Osteocyte (in vitro differentiated cells): ENCODE measurements at places on chromosomes 5 and 9.

DNA sequence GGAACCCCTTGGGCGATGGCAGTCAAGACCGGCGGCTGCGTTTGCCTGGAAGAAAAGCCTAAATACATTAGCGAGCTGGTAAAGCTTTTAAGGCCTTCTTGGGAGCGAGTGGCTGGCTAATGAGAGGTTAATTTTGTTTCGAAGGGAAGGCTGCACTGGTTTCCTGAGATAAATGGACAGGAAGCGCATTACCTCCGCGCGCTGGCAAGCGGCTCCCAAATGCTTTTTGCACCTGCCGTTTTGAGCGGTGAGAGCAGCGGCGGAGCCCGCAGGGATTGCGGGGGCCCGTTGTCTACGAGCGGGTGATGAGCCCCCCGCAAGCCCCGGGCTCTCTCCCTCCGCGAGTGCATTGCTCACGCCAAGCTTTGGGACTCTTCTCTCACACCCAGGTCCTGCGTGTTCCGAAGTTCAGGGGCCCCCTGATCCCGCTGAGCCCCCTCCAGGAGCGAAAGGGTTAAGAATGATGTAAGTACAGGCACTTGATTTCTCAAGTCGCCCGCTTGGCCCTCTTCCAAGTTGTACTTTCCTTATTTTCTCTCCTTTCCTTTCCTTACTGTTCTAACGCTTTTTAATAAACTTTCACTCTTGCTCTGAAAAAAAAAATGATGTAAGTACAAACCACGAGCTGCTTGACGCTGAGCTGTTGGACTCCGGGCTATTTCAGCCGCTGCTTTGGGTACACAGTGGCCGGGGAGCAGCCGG, 3.1 kb upstream of the RGMB start:
- no peak for DNase-seq

GRCh38 chr5:66597183-66597757, 1.1 kb downstream of the MAST4 start:
- DNase-seq, result no peak

DNA sequence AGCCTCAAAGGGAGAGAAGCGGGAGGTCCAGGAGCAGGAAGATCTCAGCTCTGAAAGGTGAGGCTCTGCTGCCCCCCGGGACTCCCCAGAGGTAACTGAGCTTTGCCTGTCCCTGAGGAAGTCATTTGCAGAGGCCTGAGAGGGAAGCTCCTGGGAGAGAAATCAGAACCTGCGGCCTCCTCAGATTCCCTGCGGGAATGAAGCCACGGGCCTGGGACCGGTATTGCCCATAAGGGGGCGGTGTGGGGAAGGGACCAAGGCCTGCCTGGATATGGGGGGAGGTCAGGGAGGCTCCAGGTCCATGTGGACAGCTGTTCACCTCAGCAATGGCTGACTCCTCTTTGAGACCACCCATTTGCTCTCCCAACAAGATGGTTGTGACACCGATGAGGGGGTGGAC, 1.3 kb downstream of the SPATA31E1 start:
- DNase-seq, result no peak

GRCh38 chr9:16484744-16485143, 385.7 kb downstream of the BNC2 start:
- no peak for DNase-seq

- DNase-seq, result no peak
These were observed 432 bp downstream of the HSPA9 start for GRCh38 chr5:138574744-138575193.

DNA sequence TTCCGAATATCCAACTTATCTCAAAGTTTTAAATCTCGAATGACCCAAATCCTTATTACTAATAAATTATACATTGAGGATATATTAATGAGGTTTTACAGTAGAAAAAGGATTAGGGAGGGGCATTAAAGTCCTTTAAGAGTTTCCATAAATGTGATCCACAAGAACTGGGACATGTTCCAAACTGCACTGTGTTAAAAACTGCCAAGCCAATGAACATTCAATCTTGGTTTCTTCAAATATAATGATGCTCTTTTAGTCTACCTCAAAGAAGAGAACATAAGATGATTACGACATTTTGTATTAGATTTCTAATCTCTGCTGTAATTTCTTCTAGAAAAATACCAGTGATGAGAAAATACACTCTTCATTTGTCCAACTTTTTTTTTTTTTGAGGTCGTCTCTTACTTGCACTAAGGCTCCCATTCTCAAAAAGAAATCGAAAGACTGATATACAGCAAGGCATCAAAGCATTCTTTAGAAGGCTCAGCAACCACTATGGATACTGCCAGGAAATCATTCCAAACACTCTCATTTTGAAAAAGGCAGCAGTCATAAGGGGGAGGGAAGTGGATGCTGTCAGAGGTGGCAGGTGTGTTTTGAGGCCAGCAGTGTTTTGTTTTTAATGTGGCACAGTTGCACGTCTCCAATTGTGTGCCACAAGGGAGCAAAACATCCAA, 1.7 kb downstream of the PTAR1 start:
- no peak for DNase-seq

DNA sequence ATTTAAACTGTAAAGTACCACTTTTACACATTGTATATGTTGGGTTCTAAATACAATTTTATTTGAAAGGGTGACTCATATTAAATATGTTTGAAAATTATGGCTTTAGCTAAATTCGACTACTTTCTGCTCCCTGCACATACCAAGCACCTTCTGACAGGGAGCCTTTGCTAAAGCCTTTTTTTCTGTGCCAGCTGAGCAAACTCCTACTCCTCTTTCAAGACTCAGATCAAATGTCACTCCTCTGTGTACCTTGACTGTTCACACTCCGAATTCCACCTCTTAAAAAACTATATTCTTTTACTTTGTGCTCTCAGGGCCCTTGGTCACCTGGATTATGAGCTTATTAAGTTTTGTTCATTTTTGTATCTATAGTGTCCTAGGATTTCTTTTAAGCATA, 6.5 kb upstream of the OXCT1 start:
- DNase-seq, result no peak

DNA sequence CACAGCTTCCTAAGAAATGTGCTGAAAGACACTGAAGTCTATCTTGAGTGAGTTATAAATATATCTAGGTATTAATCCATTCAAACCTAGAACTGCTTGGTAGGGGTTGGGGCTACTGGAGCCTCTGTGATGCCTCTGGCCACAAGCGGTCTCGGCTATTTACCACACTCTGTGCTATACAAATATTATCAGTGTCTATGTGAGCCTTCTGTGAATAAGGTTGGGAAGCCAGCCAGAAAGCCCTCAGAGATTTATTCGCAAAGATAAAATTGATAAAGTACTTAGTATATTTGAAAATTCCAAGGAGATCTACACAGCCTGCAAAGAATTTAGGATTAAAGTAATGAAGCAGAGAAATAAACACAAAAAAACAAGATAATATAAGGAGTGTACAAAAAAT, 41.4 kb downstream of the LIFR start:
- no peak for DNase-seq

DNA sequence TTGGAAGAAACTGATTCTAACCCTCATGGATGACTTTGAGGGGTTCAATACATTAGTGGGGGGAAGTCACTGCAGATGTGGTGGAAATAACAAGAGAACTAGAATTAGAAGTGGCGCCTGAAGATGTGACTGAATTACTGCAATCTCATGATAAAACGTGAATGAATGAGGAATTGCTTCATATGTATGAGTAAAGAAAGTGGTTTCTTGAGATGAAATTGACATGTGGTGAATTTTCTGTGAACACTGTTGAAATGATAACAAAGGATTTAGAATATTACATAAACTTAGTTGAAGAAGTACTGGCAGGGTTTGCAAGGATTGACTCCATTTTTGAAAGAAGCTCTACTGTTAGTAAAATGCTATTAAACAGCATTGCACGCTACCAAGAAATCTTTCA, 113.0 kb downstream of the UGCG start:
- DNase-seq, result no peak

DNA sequence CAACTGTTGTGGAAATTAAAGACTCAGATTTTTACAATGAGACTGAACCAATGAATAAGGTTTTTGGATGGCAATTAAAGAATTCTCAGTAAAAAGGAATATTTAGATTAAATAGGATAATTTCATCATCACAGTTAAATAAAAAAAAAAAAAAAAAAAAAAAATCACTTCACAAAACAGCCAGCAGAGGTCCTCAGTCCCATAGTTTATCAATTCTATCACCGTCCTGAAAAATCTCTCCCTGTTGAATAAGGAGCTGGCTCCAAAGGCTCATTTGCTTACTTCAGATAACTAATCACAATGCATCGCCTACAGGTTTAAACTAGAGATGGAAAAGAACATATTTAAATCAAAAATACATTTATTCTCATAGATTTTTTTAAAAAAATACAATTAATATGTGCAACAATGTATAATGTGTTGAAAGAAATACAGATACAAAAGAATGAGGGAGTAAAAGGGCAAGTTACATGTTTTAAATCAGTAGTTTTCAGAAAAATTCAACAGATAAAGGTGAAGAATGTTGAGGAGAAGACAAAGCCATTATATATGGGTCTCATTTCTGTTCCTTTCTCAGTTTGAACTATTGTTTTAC, 175.8 kb upstream of the CHD1 start:
- DNase-seq, result no peak

DNA sequence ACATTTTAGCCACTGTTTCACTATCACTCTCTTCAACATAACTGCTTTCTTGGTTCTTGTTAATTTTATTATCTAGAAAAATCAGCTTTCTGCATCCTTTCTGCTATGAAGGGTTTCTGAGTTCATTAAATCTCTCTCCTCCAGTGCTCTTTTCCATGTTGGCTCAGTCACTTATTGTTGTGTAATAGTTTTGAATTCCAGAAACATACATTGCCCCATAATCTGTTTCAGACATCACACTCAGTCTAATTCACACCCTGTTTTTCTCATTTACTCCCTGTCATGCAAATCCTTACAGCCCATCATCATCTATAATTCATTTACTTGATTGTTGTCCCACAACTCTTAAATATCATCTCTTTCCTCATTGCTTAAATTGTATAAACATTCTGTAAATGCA, 176.1 kb upstream of the CDH12 start:
- DNase-seq, result no peak

DNA sequence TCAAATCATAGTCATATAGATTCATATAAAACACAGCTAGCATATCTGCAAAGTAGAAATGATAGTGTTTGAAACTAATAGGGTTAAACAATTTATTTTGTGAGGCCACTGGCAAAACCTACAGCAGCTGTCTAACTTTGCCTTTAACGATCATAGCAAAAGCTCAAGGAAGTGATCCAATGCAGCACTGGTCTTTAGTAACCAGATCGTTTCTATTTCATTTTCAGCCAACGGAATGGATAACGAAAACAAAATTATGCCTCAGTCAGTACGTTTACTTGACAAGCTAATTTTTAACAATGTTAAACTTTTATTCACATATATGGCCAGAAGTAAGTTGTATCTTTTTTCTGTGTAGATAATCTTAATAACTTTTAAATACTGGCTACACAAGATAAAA, 17.7 kb downstream of the MLLT3 start:
- no peak for DNase-seq

DNA sequence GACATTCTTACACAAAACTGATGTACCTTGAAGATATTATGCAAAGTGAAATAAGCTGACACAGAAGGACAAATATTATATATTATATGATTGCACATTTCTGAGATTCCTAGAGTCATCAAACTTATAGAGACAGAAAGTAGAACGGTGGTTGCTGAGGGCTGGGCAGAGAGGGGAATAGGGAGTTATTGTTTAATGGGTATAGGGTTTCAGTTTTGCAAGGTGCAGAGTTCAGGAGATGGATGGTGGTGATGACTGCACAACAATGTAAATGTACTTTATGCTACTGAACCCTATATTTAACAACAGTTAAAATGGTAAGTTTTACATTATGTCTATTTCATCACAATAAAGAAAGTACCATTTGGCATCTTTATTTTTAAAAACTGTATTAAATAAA, 315.8 kb upstream of the POU5F2 start:
- no peak for DNase-seq

DNA sequence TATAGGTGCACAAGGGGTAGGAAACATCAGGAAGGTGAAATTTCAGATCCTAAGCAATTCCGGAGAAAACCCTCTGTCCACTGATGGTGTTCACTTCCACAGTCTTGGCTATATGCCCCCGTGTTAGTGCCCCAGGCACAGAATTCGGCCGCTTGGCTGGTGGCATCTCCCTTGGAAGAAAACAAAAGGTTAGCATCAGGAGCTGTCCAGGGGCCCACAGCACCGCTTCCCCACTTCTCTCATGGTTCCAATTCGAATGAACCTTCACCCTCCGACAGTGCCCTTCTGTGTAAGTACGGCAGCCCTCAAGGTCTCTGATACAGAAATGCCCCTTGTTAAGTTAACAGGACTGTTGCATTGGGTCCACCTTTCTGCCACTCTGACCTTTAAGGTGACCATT, 409.0 kb downstream of the GADD45G start:
- no peak for DNase-seq

DNA sequence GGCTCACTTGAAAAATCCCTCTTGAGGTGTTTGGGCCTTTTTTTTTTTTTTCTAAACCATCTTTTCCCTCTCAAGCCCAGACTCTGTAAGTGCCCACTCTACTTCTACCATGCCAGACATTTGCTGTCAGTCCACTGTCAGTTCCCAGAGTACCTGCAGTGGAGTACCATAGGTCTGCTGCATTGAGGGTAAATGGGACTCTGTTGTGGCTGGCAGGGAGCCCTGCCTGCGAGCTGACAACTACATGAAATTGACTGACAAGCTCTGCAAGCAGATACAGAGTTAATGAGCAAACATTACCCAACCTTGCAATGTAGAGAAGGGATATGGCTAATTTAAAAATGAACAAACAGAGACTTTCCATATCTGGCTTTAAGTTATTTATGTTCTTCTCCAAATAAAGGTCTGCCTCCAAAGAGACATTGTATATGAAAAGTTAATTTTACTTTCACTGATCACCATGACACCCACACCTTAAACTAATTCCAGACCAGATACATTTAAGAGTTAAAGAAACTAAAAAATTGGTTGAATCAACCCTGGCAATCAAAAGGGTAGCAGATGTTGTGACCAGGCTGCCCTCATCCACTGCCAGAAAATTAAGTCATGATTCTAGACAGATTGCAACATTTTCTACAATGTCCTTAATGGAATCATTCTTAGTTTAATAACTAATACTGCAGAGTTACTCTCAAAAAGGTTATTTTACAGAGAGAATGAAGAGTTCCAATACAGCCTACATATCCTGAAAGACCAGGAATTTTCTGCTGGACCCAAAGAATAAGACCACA, 100.4 kb upstream of the PAM start:
- DNase-seq, result no peak

- no peak for DNase-seq
These were observed 1175.5 kb downstream of the DTWD2 start for GRCh38 chr5:117812861-117813260.

DNA sequence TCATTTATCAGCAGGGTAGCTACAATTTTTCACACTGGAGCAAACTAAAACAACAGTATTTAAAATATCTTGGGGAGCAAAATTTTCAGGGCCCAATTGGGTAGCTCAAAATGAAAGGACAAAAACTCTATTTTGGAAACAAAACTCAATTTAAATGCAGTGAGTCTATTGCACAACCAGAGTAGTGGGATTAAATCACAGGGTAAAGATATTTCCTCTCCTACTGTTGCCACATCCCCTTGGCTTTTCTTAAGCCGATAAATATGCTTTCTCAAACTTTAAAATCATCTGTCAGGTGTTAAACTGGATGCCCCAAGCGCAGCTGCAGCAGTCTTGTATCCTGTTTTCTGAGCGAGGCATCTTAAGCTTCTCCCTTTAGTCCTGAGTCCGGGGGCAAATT, 1474.3 kb upstream of the CDH9 start:
- DNase-seq, result no peak

GRCh38 chr9:121631978-121632418, 19.4 kb upstream of the DAB2IP start:
- DNase-seq, result no peak

GRCh38 chr5:106522296-106522695, 1148.4 kb downstream of the EFNA5 start:
- no peak for DNase-seq

GRCh38 chr5:60992871-60993270, 47.9 kb downstream of the NDUFAF2 start:
- no peak for DNase-seq
